ENCODE measurements at places on chromosomes 16 and 17.

GRCh38 chr17:44601539-44601938 is 44.3 kb downstream of the FZD2 start:
- no peak for DNase-seq

- DNase-seq, result no peak
Measured at GRCh38 chr16:83404261-83404660, 403.5 kb upstream of the HSBP1 start.

DNA sequence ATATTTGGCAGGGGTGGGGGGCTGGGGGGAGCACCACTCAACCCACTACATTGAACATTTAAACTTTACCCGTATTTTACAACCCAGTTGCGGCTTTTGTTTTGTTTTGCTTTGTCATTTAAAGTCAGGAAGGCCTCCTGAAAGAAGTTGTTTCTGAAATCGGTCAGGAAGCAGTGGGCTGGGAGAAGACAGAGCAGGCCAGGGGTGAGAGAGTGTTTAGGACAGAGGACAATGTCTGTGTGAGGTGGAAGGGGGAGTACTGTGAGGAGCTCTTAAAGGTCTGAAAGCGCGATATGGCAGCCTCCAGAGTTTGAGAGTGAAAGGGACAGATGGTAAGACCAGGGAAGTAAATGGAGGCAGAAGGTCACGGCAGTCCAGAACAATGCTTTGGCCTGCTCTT is 6.1 kb upstream of the WFIKKN2 start:
- no peak for DNase-seq

DNA sequence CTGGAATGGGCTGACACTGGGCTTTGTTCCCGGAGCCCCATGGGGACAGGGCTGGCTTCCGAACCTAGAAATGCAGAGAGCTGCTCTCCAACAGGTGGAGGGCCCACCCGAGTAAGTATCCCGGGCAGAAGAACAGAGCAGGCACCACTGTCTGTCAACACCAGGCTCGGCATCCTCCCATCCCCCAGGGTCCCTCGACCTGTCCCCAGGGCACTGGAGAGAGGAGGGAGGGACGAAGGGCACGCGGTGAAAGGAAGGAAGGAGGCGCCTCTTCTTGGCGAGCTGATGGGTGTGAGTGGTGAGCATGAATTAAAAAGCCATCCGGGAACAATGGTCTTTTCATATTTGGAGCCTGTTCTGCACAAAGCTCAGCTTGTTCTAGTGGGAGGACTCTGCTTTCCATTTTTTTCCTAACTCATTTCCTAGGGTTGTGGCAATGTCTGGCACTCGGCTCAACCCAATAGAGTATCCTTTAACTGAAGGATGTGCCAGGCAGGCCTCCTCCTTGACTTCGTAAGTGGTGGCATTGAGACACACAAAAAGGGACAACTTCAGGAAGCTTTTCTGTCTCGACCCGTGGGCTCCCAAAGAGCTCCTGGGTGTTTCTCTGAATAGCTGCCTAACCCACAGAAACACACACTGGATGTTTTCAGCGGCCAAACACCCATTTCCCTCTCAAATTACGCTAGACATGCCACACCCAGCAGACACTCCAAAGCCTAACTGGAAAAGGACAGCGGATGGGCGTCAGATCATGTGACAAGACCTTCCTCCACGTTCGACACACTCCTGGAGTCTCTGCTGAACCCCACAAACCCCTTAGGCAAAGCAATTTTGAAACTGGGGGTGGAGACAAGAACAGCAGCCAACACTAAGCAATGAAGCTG is 47.7 kb downstream of the ZFHX3 start:
- no peak for DNase-seq

- no peak for DNase-seq
Measured at GRCh38 chr16:12289175-12290063, 312.9 kb downstream of the SNX29 start.

GRCh38 chr16:50619702-50620491 is 61.2 kb downstream of the SNX20 start:
- DNase-seq, result no peak

DNA sequence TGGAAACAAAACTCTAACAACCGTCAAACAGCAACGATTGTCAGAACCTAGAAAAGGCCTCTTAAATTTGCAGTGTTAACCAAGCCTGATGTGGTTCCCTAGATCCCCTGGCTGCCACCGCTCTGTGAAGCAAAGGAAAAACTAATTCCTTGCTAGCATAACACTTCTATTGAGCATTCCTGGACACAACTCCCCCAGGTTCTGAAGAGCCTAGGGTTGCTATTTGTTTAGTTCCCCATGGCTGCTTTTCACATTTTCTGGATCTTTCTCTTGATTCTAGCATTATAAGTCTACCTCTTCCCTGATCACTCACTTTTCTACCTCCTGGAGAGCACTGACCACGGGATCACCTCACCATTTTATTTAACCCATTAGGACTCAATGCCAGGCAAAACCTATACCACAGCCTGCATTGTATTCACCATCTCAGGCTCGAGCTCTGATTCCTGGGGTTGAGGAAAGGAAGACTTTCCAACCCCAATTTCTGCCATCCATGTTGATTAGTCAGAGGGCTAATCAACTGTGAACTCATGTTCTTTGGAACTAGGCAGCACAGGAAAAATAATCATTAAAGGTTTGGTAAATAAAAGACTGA is 692 bp upstream of the KCNJ16 start:
- DNase-seq, result no peak

DNA sequence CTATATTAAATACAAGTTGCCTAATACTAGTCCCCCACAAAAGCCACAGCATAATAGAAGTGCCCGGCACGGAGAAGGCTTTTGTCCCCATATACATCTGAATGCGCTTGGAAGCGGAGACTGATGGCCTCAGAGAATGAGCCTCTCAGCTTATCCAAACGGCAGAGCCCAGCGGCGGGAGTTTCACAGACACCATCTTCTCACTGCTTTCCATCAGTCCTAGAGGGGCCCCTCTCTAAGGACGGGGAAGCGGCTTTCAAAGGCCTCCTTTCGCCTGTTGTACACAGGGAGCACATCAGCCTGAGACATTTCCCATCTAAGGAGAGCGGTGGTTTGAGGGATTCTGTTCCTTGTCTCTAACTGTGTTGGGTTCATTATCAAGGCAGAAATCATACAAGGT is 16.9 kb downstream of the NXN start:
- no peak for DNase-seq

- no peak for DNase-seq
Measured at GRCh38 chr16:82675300-82675699, 48.5 kb downstream of the CDH13 start.

Measured in activated CD4-positive, alpha-beta T cell treated with anti-CD3 and anti-CD28 coated beads, Interleukin-2, amount 50 U/mL, for 16 hours (primary cell).